ENCODE measurements at places on chromosomes 4 and X.

GRCh38 chr4:124593494-124593893 is 119.0 kb downstream of the ANKRD50 start:
- DNase-seq = no peak

GRCh38 chr4:44186096-44186849 is 262.3 kb downstream of the KCTD8 start:
- no peak for DNase-seq

DNA sequence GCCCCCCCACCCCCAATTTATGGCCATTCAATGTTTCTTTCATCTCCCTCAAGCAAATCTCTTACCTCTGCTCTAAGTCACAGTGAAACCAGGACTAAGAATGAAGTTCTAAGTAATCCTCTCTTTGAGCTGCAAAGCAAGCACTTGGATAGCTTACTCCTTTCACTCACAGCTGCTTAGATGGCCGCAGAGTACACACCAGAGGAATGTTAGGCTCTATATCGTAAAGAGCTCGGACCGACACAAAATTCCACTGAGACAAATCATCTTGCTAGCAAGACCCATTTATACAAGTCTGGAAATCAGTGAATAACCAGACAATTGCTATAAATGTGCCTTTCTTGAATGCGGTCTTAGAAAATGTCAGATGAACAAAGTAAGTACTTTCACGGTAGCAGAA is 135.0 kb downstream of the IDS start:
- no peak for DNase-seq

DNA sequence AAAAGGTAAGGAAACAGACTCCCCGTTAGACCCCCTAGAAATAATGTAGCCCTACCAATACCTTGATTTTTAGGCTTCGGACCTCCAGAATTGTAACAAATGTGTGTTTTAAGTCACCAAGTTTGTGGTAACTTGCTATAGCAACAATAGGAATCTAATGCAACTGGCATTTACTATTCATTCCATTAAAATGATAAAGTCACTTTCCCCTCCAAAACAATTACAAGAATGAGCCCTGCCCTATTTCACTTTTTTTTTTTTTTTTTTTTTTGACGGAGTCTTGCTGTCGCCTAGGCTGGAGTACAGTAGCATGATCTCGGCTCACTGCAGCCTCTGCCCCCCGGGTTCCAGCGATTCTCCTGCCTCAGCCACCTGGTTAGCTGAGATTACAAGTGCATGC is 3.5 kb upstream of the DDX60L start:
- DNase-seq = no peak

- no peak for DNase-seq
Measured at GRCh38 chr4:163221467-163221866, 54.8 kb upstream of the NAF1 start.

DNA sequence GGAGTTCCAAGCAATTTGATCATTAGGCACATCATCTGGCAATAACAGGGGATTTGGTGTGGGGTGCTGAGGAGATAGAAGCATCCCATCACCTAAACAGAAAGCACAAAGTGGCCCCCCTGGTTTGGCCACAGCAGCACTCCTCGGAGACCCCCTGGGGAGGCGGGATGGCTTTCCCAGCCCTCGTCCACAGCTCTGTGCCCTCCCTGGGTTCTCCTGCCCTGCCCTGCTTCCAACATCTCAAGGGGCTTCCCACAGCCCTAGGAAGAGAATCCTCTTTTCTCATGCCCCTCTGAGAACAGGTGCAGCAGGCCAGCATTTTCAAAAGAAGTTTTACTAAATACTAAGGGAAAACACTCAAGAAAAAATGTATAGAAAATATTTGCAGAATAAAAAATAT is 12.8 kb downstream of the ATP5ME start:
- no peak for DNase-seq

- no peak for DNase-seq
Measured at GRCh38 chr4:173529477-173530325, at the start of gene HAND2. HAND2 (minus strand) TSS chr4:173530229; CDS start chr4:173529289, 940 bp downstream.

GRCh38 chr4:104870495-104871233 is 276.0 kb upstream of the TET2 start:
- DNase-seq = no peak

GRCh38 chr4:6987588-6987961 is 55.6 kb upstream of the TADA2B start:
- no peak for DNase-seq

DNA sequence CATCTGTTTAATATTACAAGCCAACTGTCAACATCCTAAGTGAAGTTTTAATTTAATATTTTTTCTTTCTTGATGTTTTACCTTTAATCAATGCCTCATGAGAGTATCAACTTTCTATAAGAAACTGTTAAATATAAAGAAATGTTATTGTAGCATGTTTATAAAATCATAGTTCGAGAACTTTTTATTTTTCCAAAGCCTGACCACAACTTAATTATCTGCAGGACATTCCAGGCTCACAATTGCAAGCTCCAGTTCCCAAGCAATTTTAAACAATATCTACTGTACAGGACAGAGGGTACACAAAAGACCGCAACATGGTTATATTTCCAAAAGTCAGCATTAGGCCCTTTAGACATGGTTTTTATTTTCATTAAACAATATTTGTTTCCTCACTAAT is 20.1 kb downstream of the STX18 start:
- no peak for DNase-seq

Data from nucleus accumbens (tissue), 56 donors.